Hematopoietic multipotent progenitor cell (in vitro differentiated cells): ENCODE measurements at places on chromosomes 11 and 22.
A peak's percentile ranks its signal among the peaks of the same experiment; 100 is the strongest.

DNA sequence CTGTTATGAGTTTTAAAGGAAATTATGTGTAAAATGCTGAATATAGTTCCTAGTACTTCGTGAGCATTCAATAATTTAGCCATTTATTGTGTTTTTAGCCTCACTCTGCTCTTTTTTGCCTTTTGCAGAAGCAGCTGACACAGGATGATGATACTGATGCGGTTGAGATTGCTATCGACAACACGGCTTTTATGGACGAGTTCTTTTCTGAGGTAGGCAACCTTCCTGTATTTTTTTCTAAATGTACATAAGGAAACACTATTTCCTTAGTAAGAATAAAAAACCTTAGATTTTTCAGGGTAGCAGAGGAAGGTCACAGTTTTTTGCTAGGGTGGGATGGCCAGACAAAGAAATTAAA lies 17.9 kb downstream of the STX3 start:
- DNase-seq: peak; percentile 42

- no peak for DNase-seq
Measured at GRCh38 chr11:45511566-45511965, 153.9 kb downstream of the CHST1 start.

DNA sequence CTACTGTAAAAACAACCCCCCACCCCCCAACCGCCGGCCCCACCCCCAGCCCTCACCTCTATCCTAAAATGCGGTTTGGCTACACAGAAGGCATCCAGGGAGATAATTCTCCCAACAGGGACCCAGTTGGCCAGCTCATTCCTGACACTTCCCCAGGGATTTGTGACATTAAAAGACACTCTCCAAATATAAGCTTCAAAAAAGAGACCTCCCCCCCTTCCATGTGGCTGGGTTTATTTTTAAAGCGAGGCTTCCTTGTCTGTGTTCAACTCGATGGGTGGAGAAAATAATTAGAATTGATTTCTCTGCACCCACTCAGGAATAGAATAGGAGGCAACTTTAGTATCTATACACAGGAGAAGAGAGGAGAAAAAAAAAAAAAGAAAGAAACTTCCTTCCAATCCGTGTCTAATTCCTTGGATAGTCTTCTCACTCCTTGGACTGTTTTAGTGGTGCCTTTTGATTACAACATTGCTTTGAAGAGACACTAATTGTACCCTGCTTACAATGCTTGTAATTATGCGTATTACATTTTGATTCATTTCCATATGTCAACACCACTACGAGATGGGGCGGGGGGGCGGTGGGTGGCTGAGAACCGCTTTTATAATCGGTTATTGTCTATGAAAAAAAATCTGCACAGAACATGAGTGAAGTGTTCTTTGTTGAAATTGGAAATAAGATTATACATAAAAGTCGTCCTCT lies 500.4 kb downstream of the MIAT start:
- DNase-seq: no peak

GRCh38 chr22:19499880-19500242 lies 20.1 kb downstream of the CDC45 start:
- DNase-seq: no peak

GRCh38 chr22:48072777-48073176 lies 1310.3 kb downstream of the TBC1D22A start:
- DNase-seq: no peak

GRCh38 chr22:45683248-45683647 lies 11.6 kb downstream of the ATXN10 start:
- no peak for DNase-seq

- no peak for DNase-seq
Measured at GRCh38 chr22:20247010-20247505, 21.1 kb downstream of the RTN4R start.

DNA sequence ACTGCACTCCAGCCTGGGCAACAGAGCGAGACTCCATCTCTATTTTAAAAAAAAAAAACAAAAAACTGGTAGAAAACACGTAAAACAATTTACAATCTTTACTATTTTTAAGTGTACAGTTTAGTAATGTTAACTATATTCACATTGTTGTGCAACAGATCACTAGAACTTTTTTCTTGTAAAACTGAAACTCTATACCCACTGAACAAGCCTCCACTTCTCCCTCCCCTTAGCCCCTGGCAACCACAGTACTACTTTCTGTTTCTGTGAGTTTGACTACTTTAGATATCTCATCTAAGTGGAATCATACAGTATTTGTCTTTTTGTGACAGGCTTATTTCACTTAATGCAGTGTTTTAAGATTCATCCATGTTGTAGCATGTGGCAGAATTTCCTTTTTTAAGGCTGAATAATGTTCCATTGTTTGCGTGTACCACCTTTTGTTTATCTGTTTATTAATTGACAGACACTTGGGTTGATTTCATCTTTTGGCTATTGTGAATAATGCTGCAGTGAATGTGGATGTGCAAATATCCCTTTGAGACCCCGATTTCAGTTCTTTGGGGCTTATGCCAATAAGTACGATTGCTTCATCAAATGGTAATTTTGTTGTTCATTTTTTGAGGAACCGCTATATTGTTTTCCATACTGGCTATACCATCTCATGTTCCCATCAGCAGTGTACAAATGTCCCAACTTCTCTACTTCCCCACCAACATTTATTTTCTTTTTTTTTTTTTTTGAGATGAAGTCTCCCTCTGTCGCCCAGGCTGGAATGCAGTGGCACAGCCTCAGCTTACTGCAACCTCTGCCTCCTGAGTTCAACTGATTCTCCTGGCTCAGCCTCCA lies 11.0 kb downstream of the DDB2 start:
- no peak for DNase-seq

DNA sequence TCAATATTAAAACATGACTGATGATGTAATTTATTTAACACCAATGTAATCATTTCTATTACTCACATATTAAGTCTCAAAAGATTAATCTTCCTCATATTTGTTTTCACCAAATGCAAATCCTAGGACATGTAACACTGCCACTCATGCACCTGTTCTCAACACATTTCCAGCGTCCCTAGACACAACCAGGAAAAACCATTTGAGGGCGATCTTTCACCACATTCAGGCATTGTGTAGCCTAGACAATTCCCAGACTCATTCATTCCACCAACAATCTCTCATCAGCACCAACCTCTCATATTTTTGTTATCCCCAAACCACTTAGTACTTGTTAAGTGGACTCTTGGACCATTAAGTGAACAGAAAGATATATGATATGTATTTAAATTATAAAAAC lies 66.1 kb downstream of the SLC36A4 start:
- DNase-seq: no peak

DNA sequence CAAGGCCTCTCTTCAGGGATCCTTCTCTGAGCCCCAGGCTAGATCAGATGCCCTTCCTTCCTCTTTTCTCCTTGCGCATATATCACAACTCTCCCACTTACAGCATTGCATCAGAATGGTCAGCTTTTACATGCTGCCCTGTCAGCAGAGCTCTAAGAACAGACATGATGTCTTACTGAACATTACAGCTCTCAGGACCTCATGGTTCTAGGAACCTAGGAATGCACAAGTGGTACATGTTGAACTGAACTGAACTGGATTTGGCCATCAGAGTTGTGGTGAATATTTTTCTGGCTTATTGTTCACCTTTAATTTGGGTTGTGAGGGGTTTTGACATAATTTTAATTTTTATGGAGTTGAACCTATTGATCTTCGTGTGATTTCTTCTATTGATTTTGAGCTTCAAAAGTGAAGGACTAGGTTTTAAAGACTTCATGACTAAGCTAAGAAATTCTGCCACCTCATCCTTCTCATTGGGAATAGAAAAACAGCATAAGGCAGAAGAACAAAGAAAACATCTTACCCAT lies 37.7 kb upstream of the SPON1 start:
- DNase-seq: no peak

DNA sequence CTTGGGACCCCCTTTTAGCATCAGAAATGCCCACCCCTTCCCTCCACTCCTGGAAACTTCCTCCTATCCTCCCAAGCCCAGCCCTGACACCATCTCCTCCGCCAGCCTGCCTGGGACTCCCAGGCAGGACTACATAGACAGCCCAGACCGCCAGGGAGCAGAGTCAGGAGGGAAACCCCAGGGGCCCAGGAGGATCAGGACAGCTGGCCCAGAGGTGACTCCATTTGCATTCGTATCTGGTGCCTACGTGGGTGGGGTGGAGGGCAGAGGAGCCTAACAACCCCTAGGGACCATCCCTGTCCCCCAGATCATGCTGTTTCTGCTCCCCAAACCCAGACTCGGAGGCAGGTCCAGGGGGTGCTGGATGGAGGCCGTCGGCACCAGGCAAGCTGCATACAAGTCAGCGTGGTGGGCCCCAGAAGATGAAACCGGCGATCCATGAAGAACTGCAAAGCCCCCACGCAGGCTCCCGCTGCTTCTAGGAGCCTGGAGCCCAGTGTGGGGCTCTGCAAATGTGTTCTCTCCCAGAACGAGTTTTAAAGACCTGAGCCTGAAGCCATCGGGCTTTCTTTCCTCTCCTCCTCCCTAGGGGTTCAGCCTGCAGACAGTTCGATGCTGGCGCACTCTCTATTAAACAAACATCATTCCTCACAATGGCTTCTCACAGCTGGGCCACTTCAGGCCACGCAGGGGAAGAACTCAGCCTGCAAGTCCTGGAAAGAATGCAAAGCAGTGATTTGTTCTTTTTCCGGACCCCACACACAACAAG lies 1506.8 kb downstream of the BRD1 start:
- no peak for DNase-seq

DNA sequence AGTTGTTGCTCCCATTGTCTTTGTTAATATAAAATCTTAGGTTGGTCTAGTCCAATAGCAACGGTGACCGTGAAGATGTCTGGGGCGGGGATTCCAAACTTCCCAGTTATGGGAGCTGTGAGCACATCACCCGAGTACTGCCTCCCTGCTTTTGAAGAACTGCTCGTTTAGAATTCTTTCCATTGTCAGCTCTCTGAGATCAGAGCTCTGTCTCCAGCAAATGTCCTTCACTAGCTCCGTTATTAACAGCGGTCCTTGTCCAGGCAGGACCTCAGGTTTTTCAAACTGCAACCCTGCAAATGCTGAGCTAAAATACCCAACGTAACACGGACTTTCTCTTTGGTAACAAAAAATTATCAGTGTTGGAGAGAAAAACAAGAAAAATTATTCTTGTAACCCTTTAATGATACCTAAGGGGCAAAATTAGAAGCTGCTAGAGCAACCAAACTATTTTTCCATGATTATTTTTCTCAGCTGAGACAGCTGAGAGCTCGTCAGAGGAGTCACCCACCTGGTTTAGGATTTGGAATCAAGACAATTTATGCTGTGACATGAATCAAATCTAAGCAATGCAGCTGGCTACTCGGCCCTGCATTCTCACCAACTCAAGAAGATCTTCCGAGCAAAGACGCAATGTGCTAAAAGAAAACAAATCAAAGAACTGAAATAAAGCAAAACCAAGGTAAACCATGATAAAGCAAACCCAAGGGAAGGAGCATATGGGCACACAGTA lies 15.1 kb upstream of the EFCAB6 start:
- no peak for DNase-seq

GRCh38 chr22:18156878-18157713 lies 7.1 kb downstream of the USP18 start:
- peak; percentile 43 for DNase-seq

- no peak for DNase-seq
Measured at GRCh38 chr22:19599626-19600243, 75.5 kb upstream of the CLDN5 start.

DNA sequence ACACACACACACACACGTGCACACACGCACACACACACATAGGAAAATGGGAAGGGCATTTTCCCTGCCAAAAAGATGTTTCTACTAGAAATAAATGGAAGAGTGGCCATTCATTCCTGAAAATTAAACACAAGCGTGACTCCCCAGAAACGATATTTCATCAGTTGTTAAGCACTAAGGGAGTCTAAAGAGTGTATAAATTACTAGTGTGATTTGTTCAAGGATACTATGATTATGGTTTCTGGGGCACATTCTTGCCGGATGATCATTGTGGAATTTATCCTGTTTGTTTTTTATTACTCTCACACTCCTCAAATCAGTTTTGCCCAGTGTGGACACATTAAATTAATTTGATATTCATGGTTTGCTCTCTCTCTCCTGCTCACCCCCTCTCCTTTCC lies 16.4 kb upstream of the AMOTL1 start:
- DNase-seq: no peak

DNA sequence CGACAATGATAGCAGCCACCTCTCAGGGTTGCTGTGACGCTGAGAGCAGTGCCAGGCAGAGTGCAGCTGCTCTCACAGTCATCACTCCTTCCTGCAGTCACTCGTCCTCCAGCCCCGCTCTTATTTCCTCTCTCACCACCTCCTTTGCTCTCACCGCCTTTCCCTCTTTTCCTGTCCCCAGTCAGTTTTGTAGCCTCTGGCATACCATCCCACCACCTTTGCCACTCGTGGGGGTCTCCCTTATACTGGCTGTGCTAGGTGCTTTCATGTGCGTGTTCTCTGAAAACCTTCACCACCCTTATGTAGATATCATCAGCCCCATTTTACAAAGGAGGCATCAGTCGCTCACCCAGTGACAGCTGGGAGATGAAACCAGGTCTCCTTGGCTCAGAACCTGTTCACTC lies 19.3 kb upstream of the ST3GAL4 start:
- peak; percentile 71 for DNase-seq

DNA sequence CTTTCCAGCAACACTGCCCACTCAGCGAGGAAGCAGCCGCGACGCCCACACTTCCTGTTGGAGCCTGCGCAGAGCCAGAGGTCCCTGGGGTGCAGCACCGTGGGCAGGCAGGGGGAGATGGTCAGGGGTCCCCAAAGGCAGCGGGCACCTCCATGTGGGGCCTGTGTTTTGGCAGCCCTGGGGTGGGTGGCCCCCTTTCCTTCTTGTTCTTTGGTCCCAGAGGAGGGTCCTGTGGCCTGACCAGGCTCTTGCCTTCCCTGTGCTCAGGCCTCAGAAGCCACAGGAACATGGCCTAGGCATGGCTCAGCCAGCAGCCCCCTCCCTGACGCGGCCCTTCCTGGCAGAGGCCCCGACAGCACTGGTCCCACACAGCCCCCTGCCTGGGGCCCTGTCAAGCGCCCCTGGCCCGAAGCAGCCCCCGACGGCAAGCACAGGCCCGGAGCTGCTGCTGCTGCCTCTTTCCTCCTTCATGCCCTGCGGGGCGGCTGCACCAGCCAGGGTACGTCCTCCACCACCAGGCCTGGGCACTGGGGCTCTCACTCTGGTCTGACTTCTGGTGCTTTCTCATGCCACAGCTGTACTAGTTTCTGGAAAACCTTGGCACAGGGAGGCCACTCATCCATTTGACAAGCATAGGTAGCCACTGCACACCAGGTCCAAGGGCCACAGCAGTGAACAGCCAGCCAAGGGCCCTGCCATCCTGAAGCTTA lies 47.1 kb downstream of the PISD start:
- DNase-seq: no peak

GRCh38 chr11:80733790-80734189 lies 1293.0 kb upstream of the TENM4 start:
- DNase-seq: no peak

- peak; percentile 66 for DNase-seq
Measured at GRCh38 chr11:114180301-114181055, 115.7 kb upstream of the NNMT start.

DNA sequence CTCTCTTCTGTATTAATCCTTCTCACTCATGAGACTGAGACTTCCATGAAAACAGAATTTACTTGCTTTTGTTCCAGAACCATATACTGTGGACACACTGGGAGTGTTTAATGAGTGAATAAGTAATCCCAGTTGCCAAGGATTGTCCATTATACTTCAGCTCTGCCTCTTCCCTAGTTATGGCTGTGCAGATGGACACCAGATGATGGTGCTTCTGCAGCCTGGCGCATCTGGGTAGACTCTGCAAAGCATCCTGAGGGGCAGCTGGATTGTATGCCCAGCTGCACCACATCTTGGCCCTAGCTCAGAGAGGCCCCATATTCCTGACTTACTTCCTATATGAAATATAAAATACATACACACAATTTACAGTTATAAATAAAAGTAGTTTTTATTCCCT lies 43.5 kb downstream of the DBX1 start:
- DNase-seq: no peak

- DNase-seq: no peak
Measured at GRCh38 chr22:40265783-40266182, 80.5 kb upstream of the ADSL start.
